ENCODE measurements at places on chromosomes 12 and 14.
A peak's percentile ranks its signal among the peaks of the same experiment; 100 is the strongest.

DNA sequence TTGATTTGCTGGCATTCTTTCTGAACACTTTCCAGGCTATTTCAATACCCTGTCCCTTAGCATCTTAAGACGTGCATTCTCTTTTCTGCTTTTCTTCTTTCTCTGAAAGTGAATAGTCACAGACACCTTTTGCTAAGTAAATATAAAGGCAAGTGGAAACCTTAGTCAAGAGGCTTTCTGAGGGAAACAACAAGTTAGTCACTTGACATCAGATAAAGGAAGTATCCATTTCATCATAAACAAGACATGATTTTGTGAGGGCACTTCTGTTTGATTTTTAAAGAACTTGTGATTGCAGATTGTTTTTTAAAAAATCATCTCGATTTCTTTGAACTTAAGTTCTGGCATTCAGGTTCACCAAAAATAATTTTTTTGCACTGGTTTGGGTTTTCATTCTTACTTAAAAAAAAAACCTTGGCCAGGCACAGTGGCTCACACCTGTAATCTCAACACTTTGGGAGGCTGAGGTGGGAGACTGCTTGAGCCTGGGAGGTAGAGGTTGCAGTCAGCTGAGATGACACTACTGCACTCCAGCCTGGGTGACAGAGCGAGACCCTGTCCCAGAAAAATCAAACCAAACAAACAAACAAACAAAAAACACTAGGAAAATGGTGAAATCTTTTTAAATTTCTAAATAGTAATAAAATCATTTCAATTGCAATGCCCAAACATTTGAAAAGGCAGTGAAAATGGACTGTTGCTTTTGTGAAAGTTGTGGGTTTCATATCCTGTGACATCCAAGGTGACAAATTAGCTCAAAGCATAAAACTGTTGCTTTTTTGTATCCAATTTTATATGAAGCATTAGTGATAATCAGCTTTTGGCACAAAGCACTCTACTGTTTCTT lies 8.3 kb upstream of the KLHL42 start:
- no peak for DNase-seq

- DNase-seq: no peak
Observed at GRCh38 chr14:101292448-101292847, 268.8 kb upstream of the DIO3 start.

DNA sequence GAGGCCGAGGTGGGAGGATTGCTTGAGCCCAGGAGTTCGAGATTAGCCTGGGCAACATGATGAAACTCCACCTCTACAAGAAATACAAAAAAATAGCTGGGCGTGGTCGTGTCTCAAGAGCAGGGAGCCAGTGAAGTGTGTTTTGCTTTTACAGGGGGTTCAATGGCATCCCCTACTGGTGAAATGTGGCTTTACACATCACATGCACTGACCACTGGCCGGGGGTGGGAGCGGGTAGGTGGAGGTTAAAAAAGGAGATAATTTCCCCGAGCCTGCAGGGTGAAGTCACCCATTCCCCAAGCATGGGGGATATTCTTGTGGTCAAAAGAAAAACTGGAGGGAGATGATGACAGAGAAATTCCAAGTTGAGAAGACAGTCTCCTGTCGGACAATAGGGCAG lies 63.6 kb upstream of the PWP1 start:
- no peak for DNase-seq

- DNase-seq: no peak
Observed at GRCh38 chr14:68955164-68955850, 23.8 kb downstream of the ACTN1 start.

DNA sequence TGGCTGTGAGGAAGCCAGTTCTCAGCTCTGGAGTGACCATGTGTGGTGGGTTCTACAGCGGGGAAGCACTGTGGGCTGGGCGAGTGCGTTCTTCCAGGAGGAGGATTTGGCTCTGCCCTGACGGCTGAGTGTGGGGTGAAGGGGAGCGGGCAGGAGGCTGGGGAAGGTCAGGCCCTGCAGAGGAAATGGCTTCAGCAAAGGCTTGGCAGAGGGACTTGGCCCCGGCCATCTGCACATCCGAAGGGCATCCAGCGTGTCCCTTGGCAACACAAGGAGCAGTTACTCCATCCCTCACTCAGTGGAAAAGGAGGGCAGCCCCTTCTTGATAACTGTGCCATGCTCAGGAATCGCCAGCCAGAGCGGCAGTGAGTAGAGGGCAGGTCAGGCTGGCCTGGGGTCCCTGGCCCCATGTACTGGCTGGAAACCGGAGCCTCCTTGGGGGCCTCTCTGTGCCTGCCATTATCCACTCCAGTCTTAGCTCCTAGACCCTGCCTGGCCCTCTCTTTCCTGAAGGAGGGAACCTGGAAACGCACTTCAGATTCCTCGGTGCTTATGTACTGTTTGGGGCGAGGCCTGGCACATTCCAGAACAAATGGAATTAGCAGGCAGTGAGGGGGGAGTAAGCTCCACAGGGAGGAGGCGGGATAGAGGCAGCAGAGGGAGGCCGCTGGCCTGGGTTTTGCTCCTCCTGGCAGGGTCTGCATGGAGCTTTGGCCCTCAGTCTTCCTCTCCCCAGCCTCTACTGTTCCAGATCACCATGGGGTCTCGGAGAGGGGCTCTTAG lies 133.6 kb upstream of the NCOR2 start:
- peak; percentile 69 for DNase-seq
